ENCODE measurements at places on chromosomes 6 and 20.

DNA sequence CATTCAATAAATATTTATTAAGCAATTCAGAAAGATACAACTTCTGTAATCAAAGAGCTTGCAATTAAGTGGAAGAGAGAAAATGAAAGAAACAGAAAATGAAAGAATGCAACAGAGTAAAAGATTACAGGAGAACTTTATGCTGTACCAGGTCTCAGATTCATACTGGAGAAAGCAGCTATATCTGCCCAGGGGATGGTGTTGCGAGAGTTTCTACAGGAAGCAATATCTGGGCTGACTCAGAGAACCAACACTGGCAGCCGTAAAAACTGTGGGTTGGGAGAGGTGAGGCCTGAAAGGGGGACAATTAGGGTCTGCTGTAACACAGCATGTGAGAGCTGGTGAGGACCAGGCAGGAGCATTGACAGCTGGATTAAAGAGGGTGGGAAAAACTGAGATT, 256.7 kb upstream of the TCF21 start:
- no peak for DNase-seq

- no peak for DNase-seq
Measured at GRCh38 chr6:127073222-127073621, 45.2 kb upstream of the RSPO3 start.

GRCh38 chr20:23569570-23569969, 1.3 kb upstream of the CST9L start:
- DNase-seq: no peak

DNA sequence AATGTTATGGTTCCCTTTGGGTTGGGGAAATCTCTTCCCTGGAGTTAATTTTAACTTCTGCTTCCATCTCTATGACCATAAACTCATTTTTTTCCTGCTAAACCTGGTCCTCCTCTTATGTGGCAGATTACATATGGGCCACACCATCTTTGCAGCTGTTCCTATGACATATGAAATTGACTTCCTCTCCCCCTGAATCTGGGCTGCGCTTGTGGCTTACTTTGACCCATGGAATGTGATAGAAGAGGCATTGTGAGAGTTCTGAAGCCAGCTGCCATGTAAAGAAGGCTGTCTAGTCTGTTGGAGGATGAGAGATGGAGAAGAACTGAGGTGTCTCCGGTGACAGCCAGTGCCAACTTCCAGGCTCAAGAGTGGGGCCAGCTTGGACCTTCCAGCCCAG, 100.1 kb downstream of the CDC5L start:
- DNase-seq: no peak

GRCh38 chr6:71725126-71725470, 161.3 kb upstream of the RIMS1 start:
- no peak for DNase-seq

DNA sequence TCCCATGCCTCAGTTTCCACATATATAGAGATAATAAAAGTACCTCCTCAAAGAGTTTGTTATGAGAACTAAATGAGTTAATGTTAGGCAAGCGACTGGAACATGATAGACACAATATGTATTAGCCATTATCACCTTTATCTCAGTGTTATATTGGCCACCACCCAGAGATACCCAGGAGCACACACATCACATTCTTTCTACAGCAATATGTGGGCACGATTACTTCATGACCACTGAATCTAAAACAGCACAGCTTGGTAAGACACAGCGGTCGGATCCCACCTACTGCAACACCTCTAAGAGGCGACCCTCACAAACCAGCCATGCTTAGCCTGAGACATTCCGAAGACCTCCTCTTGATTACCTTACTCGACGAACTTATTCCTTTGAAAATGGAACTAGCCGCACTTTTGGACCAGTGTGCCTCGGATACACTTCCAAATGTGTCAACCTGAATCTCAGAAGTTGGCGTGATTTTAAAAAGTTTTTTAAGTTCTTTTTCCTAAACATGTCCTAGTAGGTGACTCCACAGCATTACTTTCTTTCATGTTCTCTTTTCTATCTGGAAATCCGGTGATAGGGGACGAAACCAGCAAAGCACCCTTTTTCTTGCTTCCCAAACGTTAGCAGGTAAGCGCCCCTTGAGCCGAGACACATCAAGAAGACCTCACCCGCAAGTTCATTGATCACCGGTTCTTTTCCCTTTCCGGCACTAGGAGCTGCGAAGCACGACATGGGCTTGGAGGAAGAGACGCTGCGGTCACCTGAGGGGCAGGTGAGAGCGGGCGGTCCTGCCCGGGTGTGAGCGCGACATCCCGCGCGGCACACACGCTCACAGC, 923 bp downstream of the GMDS start:
- DNase-seq: no peak

DNA sequence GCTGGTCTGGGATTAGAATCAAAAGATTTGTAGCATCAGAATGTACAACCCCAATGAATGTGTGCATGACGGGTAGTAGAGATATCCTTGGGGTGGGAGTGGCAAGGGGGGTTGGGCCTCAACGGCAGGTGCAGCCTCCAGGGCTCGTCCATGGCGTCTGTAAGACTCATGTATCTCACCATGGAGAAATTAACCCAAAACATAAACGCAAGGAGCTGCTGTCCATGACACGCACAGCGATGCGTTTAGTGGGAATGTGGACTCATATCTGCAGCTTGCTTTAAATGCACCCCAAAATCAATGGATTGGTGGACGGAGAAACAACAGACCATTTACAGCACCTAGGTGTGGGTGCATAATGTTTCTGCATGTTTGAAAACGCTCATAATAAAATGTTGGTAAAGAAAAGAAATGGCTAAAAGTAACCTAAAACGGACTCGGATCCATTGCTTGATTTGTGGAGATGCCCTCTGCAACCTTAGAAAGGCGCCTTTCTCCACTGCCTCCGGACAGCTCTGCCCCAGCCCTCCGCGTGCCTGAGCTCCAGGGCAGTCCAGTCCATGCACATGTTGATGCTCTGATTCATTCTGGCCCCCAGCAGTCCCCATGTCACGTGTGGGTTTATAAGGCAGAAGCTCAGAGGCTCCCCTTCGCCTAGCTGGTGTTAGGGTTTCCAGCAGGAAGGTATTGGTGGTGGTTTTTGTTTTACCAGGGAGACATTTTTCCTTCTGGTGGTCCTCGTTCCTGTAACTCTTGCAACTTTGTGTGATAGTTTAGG, 24.5 kb downstream of the PYGB start:
- DNase-seq: no peak

DNA sequence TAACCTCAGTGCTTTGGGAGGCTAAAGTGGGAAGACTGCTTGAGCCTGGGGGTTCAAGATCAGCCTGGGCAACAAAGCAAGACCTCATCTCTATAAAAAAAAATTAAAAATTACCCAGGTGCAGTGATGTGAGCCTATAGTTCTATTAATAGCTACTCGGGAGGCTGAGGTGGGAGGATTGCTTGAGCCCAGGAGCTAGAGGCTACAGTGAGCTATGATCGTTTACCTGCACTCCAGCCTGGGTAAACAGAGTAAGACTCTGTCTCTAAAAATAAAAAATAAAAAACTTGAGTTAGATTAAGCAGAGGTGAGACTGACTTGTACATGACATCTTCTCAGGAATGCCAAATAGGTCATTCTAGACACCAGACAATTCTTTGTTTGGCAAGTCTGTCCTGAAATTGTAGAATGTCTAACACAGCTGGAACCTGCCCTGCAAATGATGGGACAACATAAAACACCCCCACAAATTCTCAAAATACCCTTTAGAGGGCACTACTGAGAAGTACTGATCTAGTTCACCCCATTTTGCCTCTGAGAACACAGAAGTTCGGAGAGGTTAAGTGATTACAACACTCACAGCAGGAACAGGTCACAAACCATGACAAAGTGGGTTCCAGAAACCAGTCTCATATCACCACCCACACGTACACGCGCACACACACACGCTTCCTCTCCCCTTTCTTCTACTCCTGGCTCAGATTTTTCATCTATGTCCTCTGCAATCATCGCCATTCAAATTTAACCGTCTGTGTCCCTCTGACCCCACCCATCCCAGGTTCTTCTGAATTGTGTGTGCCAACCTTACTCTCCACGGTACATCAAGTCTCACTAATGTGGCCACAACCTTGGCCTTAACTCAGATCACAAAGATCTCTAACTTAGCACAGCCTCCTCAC, 38.3 kb downstream of the ARHGAP18 start:
- DNase-seq: no peak

DNA sequence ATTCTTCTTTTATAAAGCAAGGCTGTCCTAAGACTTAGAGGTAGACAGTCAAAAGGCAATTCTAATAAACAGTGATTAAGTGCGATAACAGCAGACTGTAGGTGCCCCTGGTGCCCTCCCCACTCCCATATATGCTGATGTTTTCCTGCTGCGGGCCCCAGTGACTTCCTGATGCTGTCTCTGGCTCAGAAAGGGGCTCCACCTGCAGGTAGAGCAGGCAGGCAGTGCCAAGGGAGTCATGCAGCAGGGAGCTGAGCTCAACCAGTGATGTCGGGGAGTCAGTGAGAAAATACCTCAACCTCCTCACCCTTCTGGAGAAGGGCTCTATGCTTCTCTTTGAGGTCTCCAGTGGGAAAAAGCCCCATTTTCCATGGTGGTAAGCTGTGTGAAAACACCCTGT, 126.7 kb upstream of the SSTR4 start:
- no peak for DNase-seq

GRCh38 chr6:34073540-34073939, 72.3 kb downstream of the GRM4 start:
- no peak for DNase-seq

- no peak for DNase-seq
Measured at GRCh38 chr6:45112711-45113110, 215.4 kb upstream of the RUNX2 start.

DNA sequence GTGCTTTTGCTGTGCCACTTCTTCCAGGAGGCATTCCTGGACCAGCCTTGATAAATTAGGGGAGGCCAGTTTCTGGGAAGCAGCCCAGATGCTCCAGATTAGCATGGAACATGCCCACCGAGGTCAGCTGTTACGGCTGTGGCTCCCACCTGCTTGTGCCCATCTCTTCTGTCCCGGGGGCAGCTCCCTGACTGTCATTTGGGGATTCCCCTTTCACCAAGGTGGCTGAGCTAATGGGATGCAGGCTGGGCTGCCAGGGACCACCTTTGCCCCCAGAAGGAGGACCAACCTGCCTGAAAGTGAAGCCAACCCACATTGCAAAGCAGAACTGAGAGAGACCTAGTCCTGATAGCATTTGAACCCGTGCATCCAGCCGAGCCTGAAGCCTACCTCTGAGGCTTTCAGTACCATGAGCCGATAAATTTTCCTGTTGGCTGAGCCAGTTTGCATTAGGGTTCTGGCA, 85.3 kb downstream of the PTPN1 start:
- no peak for DNase-seq

- no peak for DNase-seq
Measured at GRCh38 chr6:3501826-3502500, 45.1 kb upstream of the SLC22A23 start.

DNA sequence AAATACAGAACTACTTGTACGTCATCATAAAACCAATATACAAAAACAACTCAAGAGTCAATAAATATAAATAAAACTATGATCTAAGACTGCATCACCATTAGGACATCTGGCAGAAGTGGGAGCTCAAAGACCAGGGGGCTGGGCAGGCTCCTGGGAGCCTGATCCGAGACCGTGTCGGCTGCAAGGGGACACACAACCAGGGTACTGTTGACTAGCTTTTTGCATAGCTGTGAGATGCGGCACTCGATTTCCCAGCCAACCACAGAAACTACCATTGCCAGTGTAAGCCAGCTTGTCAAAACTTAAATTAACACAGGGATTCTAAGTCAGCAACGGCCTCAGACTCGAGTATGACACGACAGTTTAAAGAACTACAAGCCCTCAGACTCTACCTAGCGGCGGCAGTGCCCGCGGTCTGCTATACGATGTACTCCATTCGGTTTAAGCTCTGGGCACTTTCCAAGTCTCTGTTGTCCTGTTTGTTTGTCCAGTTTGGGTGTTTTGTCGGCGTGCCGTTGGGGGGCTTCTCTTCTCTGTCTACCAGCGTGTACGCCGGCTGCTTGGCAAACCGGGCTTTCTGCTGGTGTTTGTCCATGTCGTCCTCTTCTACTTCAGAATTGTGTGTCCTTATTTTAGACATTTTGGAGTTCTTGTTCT, 34.6 kb downstream of the JAG1 start:
- no peak for DNase-seq

GRCh38 chr20:58241766-58242465, 13.5 kb upstream of the ANKRD60 start:
- no peak for DNase-seq

DNA sequence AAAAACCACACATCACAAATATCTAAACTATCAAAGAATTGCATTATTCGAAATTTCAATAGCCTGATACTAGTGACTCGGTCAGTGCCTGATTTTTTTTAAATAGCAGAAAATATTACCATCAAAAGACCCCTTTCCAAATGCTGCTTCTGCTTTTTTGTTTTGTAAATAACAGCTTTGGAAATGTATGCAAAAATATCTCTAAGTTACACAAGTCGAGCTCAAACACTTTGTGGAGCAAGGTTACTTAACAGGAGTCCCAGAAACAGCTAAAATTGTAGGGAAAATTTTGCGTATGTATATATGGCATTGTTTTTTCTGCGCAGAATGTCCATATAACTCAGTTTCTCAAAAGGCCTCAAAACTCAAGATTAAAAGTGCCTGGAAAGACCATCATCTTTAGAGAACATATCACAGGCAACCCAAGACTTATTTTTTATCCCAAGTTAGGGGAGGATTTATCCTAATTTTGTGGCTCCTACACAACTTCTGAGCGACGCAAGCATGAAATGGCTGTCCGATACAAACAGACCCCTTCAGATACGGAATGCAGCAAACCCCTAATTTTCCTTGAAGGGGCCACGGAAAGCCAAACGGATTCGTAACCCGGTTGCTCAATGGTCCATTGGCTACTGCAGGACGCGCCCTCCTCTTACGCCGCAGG, 1.3 kb downstream of the CEP85L start:
- DNase-seq: no peak

GRCh38 chr20:51756653-51757052, 11.5 kb downstream of the ATP9A start:
- DNase-seq: no peak

DNA sequence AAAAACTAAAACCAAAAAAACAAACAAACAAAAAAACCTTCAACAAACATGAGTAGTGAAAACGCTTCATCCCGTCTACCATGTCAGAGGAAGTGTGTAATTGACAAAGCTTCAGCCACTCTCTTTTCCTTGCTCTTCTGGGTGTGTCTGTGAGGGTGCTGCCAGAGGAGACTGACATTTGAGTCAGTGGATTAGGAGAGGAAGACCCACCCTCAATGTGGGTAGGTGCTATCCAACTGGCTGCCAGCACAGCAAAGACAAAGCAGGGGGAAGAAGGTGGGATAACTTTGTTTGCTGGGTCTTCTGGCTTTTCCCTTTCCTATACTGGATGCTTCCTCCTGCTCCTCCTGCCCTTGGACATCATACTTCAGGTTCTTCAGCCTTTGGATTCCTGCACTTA, 145.6 kb downstream of the TASP1 start:
- DNase-seq: no peak

Measured in T-helper 17 cell (primary cell).